Stimulated activated CD8-positive, alpha-beta memory T cell treated with anti-CD3 and anti-CD28 coated beads, Interleukin-4, amount 100 ng/mL, for 4 hours (primary cell): ENCODE measurements at places on chromosomes 1 and 21.

DNA sequence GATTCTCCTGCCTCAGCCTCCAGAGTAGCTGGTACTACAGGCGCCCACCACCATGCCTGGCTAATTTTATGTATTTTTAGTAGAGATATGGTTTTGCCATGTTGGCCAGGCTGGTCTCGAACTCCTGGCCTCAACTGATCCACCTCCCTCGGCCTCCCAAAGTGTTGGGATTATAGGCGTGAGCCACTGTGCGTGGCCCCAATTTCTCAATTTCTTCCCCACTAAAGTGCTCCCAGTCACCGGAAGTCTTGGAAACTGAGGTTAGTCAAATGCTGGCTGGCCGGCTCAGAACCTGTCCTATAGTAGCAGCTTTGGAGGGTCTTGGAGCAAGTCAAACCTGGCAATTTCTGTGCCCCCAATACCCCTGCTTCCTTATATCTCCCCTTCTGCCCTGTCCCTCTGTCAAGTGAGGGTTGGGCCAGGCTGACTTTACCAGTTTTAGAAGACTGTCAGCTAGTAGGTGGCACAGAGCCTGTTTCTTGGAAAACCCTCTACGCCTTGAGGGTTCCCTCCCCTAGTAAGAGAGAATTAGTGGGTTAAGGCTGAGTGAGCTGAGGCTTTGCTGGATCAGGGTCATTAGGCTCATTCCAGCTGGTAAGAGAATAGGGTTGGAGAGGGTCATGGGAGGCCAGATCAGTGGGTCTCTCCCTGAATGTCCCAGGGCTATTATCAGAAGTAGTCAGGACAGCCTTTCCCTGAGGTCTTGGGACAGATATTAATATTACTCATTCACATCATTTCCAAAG lies 8.3 kb upstream of the EPB41 start:
- DNase-seq = no peak

DNA sequence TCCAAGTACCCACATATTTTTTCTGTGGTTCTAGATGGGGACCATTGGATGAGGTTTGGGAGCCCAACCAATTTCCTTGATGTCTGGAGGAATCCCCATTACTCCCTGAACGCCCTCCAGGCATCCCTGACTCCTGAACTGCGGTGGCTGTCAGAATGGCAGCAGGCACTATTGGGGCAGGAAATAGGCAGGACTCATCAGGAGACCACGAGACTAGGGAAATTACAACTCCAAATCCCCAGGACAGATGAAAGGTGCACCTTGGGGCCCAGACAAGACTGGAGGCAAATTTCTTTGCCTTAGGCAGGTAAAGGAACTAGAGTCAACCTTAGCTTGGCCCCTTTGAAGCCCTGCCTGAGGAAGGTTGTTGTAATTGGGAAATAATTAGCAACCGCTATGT lies 1.1 kb downstream of the CGN start:
- DNase-seq = no peak

DNA sequence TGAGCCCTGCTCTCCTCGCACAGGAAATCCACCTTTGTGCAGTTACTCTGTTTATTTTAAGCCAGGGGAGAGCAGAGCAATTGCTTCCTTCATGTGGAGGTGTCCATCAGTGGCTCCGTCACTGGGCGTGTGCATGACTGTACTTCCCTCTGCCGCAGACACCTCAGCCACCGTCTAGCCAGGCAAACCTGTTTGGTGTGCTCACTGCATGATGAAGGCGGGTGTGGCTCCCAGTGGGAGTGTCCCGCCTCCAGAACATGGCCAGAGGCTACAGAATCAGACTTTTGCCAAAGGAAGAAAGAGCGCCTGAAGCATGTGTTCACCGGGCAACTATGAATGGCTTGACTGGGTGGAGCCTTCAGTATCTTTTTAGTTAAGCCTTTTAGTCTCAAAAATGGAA lies 26.1 kb upstream of the LAMC2 start:
- DNase-seq = no peak

DNA sequence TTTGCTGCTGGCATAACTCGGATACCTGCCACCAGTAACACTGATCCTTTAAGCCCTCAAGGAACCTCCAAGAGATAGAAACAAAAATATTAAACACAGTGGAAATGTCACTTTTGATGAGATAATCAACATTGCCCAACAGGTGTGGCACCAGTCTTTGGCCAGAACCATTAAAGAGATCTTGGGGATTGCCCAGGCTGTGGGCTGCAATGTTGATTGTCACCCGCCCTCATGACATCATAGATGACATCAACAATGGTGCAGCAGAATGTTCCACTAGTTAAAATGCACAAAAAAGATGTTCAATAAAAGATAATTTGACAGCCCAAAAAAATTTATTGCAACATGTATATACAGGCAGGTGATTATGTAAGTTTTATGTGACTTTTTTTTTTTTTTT lies 20.2 kb upstream of the ZMYM1 start:
- DNase-seq = no peak

DNA sequence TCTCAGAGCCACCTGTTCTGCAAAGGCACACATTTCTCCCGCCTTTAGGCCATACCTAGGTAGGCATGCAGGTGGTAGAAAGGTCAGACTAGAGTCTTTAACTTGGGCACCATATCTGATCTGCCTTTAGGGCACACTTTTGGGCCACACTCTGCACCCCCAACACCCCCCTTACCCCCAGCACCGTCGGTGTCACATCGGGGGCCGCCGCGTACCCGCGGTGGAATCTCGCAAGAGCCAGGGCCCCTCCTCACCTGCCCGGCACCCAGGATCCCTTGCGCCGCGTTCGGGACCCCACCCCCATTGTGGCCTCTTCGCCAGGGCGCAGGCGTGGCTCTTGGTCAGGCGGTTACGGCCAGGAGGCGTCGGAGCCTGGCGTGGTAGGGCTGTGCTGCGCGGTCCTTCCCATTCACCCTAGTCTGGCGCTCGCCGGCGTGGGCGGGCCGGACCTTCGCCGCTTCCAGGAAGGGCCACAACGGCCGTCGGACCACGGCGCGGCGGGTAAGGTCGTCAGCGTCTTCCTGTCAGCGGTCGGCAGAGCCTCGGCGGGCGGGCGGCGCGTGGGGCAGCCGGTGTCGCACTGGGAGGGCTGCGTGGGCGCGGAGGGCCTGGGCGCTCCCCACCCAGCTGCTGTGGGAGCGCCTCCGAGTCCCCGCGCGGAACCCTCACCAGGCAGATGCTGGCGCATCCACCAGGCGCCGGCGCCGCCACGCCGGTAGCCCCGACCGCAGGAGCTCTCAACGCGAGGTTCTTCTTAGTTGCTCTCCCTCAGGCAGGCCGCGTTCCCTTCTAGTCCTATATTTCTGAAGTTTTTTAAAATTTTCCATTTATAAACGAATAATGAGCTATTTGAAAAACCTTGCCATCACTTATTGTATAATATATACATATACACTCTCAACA lies at the start of gene DNAH14:
Gene DNAH14 (plus strand): TSS at position 341 of the 903 bp plus-strand sequence. CDS start 23,028 bp downstream, outside the sequence.
- DNase-seq = no peak

DNA sequence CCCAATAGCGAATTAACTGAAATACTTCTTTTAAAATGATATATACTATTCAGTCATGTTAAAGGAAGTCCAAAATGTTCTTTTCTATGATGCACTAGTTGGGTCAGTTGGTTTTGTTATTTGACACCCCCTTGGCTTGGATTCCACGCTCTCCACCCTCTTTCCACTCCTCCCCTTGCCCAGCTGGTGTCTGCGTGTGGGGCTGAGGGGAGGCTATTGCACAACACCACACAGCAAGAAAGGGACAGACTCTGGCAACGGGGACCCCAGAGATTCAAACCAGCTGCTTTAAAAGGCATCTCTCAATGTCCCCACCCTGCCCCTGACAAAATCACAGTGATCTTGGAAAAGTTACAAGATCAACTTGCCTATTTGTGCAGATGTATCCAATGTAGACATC lies 394.3 kb downstream of the TGFB2 start:
- no peak for DNase-seq

GRCh38 chr1:25098717-25099116 lies 133.6 kb downstream of the SYF2 start:
- no peak for DNase-seq

DNA sequence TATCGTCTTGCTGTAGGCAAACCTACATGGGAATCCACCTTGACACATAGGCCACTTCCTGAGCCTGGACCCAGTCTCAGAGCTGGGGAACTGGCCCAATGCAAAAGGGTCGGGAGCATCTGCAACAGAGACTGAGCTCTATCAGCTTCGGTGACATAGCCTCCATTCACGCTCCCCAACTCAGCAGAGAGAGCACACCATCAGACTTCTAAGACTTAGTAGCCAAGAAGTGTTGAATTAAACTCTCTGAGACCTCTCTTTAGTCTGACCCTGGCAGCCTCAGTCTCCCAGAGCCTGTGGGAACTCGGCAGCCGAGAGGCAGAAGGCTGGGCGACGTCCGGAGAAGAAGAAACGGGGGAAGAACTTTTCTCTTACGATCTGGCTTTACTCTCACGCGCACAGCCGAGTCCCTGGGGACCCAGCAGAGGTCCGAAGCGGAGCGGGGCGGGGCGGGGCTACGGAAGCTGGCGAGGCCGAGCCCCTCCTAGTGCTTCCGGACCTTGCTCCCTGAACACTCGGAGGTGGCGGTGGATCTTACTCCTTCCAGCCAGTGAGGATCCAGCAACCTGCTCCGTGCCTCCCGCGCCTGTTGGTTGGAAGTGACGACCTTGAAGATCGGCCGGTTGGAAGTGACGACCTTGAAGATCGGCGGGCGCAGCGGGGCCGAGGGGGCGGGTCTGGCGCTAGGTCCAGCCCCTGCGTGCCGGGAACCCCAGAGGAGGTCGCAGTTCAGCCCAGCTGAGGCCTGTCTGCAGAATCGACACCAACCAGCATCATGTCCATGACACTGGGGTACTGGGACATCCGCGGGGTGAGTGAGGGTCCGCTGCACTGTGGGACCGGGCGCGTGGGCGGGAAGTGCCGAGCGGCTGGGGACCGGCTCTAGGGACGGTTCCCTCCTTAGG lies at the start of gene GSTM4:
Gene GSTM4 (plus strand): TSS at position 485 of the 905 bp plus-strand sequence. CDS start 291 bp downstream, at position 776.
- peak; percentile 27 for DNase-seq

GRCh38 chr1:152622803-152623202 lies at the start of gene LCE3A:
LCE3A (minus strand) TSS chr1:152623103; CDS start chr1:152623103, 0 bp downstream.
- DNase-seq = no peak

GRCh38 chr1:84775535-84775920 lies 85.3 kb upstream of the SSX2IP start:
- DNase-seq = no peak

DNA sequence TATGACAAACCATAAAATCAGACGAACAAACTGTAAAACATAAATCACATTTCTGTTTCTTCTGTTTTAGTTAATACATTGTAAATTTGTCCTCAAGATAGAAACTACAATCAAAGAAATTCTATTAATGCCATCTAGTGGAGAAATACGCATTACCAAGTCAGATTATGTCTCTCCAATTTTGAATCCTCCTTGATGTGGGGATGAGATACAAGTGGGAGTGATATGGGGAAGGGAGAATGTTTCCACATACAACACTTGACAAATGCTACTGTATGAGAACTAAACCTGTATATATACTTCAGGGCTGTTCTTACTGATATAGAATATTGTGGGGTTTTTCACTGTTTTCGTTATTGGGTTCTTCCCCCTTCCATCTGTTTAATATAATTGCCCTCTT lies 2.6 kb downstream of the HFM1 start:
- no peak for DNase-seq

- no peak for DNase-seq
Measured at GRCh38 chr1:35532497-35533223, 24.5 kb downstream of the KIAA0319L start.

GRCh38 chr1:111236379-111236778 lies 8.9 kb downstream of the CHI3L2 start:
- no peak for DNase-seq
